EH (cell line): ENCODE measurements at places on chromosomes 3 and 15.

DNA sequence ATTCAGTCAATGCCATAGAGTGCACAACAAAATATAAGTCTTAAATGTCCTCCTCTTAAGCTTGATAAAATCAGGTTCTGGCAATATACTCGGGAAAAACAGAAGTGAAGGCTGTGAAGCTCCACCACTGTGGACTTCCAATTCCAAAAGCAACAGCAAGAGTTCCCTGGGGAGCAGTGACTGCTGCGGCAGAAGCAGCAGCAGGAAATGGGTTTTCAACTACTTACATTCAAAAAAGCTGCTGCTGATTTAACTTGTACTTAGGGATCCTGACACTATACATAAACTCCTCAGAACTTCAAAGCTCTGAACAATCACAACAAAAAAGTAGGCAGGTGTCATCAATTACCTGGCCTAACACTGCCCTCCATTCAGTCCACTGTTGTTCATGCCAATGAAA lies 4.7 kb downstream of the CEP152 start:
- DNase-seq: peak; percentile 43

DNA sequence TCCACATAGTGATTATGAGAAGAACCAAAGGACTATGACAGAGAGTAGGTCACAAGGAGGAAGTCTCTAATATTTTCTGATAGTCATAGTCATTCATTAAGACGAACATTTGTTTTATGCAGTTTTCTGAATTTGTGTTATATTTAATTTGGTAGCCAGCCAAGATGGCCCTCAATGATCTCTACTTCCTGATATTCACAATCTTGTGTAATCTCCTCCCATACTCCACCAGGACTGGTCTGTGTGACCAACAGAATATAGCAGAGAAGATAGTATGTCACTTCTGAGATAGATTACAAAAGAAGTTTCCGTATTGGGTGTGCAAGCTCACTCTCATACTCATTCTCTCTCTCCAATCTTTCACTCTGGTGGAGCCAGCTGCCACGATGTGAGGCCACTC lies 30.8 kb downstream of the HLTF start:
- DNase-seq: no peak

DNA sequence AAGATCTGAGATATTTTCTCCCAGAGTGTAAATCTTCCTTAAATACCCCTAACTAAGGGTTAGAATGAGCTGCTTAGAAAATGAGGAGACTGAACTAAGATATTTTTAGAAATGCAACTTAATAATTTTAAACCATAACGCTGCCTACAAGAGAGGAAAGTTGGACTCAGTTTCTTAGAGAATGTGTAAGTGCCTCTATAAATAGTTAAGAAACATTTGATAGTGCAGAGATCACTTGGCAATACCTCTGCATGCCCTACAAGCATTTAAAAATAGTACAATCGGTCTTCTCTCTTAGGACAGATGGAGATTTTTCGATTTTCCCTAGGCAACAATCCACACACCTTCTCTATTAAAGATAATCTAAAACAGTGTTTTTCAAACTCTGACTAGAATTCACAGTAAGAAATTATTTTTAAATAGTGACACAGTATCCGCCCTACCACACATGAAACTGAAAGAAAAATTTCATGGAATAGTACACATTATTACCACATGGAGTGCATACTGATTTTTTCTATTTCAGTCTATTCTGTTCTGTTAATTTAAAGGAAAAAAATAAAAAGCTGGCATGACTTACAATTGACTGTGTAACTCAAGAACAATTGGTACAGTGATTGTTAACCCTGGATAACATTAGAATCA lies 83.2 kb downstream of the GADL1 start:
- no peak for DNase-seq

- no peak for DNase-seq
Observed at GRCh38 chr3:192597506-192597905, 129.8 kb downstream of the FGF12 start.

DNA sequence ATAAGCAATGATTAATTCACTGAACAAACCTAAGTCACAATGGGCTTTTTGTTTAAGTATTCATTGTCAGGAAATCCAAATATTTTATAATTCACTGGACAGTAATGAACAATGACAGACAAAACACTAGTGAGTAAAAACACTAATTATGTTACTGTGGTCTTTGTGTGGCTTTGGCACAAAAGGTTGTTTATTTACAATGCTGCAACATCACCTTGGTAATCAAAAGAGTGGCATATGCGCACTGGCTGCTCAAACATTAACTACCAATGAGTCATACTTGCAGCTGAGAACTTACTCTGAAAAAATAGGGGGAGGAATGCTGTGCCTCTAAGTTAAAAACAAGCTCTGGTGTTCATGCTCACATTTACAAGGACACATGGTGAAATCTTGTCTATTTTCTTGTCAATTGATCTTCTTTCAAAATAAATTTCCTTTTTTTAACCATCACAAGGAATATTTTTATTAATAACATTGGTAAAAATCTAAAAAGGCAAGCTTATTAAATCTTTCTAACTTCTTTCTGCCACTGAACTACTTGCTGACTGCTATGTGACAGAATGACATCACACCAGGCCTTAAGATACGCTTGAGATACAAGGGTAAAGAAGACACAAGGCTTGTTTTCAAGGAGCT lies 85.2 kb upstream of the PPIB start:
- peak; percentile 89 for DNase-seq

- no peak for DNase-seq
Observed at GRCh38 chr3:184884359-184885017, 72.5 kb downstream of the VPS8 start.

GRCh38 chr3:156535162-156535627 lies 19.7 kb downstream of the SSR3 start:
- DNase-seq: peak; percentile 99

DNA sequence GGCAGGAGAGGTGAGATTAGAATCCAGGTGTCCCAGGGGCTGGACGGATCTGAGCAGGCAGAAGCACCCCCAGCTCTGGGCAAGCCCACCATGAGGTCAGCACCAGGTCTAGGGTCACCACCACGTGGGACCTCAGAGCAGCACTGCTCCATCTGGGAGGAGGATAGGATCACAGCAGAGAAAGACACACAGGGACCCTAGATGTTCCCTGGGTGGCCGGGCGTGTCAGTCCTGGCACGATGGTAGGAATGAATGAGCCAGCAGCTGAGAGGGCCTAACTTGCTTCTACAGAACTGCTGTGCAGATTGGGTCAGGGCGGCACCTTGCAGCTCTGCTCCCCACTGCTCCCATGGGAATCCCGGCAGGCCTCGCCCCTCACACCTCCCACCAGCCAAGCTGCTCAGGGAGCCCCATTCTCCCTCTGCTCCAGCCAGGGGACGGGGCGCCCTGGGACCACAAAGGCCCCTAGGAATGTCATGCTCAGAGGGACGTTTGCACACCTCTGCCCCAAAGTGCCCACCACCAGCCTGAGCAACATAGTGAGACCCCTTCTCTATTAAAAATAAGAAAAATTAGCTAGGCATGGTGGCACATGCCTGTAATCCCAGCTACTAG lies 66.3 kb downstream of the ZNF445 start:
- DNase-seq: no peak

GRCh38 chr3:86230762-86231161 lies 760.2 kb downstream of the VGLL3 start:
- DNase-seq: no peak

- no peak for DNase-seq
Observed at GRCh38 chr15:74621936-74622335, 6.3 kb downstream of the CLK3 start.

- DNase-seq: peak; percentile 90
Observed at GRCh38 chr3:46705751-46706552, 4.8 kb downstream of the TMIE start.

DNA sequence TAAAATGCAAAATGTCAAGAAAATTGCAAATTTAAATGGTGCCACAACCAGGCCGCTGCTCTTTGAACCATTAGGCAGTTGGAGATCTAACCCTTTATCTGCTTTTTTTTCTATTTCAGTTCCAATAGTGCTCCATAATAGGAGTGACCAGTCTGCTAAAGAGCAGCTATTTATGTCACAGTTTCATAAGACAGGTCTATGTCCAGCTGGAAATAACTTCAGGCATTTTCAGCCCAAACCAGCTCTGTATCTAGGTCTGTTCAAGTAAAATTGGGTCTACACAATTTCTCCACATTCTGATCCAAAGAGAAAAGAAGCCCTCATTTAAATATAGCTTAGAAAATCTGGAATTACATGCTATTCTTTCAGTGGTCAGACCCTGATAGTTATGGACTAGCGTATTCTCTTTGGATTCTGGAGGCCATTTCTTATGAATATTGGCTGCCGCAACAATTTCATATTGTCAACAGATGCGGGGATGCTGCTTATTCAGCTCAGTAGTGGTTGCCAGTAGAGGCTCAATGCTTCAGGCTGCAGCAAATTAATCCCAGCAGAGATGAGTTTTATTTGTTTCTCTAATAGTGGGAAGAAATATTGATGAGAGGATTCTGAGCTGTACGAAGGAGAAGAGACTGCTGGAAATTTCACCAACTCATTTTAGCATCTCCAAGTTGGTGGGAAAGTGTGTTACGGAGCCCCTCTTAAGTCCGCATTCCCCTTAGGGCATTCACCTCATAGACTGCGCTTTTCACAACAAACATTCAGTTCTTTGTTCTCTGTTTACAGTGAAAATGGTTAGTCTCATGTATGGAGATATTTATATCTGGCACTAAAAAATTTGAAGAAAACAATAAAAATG lies 887.0 kb downstream of the ROBO1 start:
- no peak for DNase-seq

- no peak for DNase-seq
Observed at GRCh38 chr3:49912881-49913281, 9.2 kb upstream of the MST1R start.

- DNase-seq: no peak
Observed at GRCh38 chr15:86327230-86327865, 247.7 kb downstream of the AGBL1 start.

DNA sequence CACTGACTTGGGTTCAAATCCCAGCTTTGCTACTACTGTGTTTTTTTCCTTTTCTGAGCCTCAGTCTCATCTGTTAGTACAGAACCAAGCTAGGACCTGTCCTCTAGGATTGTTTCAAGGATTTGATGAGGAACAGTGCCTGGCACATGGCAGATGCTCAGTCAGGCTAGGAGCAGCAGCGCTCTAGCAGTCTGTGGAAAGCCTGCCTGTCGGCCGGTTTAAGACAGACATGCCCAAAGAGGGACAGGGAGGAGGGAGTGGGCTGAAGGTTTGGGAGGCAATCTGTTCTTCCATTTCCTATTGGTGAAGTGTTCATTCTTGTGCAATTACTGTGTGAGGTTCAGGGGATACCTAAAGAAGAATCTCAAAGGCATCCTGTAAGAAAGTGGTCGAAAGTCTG lies 35.1 kb upstream of the RGMA start:
- no peak for DNase-seq

DNA sequence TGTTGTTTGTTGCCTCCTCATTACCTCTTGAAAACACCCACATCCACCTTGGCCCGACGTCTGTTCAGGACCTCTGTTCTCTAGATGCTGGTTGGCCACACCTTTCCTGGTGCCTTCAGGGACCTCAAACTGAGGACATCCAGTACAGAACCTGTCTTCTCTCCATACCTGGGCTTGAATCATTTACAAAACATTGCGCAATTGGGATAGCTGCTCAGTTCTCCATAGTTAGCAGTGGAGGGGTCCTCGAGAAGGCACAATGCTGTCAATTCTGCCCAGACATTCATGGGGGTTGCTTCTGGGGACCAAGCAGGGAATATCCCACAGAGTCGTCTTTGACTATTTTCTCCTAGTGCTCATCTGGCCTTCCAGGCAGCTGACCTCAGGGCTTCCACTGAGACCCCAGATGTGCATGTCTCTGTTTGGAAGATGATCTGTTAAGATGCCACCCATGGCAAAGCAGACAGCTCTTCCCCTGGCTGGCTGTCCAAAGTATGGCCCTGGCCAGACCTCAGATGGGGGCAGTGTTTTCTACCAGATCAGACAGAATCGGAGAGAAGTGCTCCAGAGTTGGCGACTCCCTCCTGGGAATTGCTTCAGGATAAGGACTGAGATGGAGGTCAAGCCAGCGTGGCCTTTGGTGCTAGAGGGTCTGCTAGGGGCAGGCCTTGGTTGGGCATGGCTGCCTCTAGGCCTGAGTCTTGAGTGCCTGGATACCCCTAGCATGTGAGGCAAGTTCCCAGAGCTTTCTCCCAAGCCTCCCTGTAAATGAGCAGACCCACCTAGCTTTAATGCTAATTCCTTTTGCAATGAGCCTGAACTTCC lies 46.1 kb downstream of the CHCHD6 start:
- no peak for DNase-seq

DNA sequence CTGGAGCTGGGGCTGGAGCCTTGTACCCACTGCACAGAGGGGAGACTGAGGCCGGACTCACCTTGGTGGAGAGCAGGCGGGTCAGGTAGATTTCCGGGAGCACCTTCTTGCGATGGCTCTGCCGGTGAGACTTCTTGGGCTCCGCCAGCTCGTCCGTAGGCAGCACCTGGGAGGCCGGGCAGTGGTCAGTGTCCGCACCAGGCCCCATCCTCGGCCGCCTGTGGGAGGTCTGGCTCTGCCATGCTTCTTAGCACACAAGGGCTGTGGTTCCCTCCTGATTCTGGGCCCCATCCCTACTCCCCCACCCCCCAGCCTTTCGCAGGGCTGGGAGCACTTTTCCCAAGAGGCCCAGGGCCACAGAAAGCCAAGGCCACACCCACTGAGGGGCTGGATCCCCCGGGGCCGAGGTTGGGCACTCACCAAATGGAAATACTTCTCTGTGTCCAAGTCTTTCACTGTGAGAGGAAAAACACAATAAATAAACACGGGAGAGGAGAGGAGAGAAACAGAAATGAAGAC lies 17.4 kb downstream of the H1-8 start:
- DNase-seq: peak; percentile 93

- DNase-seq: no peak
Observed at GRCh38 chr3:56725175-56725574, 42.1 kb upstream of the TASOR start.

DNA sequence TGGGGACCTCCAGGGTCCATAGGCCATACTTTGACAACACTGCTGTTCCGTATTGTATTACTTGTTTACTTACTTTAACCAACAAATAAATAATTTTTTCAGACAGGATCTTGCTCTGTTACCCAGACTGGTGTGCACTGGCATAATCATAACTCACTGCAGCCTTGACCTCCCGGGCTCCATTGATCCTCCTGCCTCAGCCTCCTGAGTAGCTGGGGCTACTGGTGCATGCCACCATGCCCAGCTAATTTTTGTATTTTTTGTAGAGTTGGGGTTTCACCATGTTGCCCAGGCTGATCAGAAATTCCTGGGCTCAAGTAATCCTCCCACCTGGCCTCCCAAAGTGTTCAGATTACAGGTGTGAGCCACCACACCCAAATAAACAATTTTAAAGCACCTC lies 64.9 kb upstream of the C15orf39 start:
- DNase-seq: no peak

DNA sequence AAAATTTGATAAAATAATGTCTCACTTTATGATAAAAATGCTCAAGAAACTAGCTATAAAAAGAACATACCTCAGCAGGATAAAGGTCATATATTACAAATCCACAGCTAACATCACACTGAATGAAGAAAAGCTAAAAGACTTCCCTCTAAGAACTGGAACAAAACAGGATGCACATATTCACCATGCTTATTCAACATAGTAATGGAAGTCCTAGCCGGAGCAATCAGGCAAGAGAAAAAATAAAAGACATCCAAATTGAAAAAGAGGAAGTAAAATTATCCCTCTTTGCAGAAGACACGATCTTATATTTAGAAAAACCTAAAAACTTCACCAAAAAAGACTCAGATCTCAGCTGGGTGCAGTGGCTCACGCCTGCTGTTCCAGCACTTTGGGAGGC lies 34.0 kb downstream of the SENP7 start:
- DNase-seq: no peak
